Colonic mucosa (tissue), 4 donors: ENCODE measurements at places on chromosomes 5 and 9. TPM values are rescaled to one million over a fixed set of nuclear protein-coding genes. Genes with fewer than 3 reads are reported as not detected.

GRCh38 chr9:31137176-31138160 lies 1247.0 kb upstream of the ACO1 start:
- no peak overlapping the region for H3K4me3 ChIP-seq
- no peaks in the 10 kb centered on the region for H3K4me1 ChIP-seq
- no peaks in the 10 kb centered on the region for H3K27me3 ChIP-seq
- no peaks in the 10 kb centered on the region for H3K36me3 ChIP-seq
- DNase-seq = no peak
- no peak overlapping the region for H3K27ac ChIP-seq

GRCh38 chr5:88890070-88890781 lies 7.2 kb upstream of the MEF2C start:
- H3K27me3 ChIP-seq = no peaks in the 10 kb centered on the region
- H3K4me1 ChIP-seq = no peaks in the 10 kb centered on the region
- H3K27ac ChIP-seq = peak overlapping the region; percentile 46
- peak overlapping the region; percentile 31 for H3K4me3 ChIP-seq
- DNase-seq = no peak

The IL5 gene
- total RNA-seq = not detected

DNA sequence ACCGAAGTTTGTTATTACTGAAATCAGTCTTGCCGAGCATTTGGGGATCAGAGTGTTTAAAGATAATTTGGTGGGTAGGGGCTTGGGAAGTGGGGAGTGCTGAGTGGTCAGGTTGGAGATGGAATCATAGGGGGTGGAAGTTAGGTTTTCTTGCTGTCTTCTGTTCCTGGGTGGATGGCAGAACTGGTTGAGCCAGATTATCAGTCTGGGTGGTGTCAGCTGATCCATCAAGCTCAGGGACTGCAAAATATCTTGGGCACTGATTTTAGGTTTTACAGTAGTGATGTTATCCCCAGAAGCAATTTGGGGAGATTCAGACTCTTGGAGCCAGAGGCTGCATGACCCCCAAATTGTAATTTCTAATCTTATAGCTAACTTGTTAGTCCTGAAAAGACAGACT lies 5.4 kb upstream of the ANKRD31 start:
- H3K27ac ChIP-seq = no peak overlapping the region
- no peak for DNase-seq
- H3K27me3 ChIP-seq = no peaks in the 10 kb centered on the region
- H3K4me3 ChIP-seq = no peak overlapping the region

The CCIN gene
- not detected for total RNA-seq

GRCh38 chr5:179301796-179302195 lies 43.5 kb downstream of the ADAMTS2 start:
- no peaks in the 10 kb centered on the region for H3K36me3 ChIP-seq
- no peak overlapping the region for H3K4me3 ChIP-seq
- H3K4me1 ChIP-seq = no peaks in the 10 kb centered on the region
- no peak for DNase-seq

GRCh38 chr9:36301227-36301626 lies 43.0 kb upstream of the GNE start:
- DNase-seq = no peak
- peaks cover 2% of the 10 kb centered on the region for H3K4me1 ChIP-seq
- no peak overlapping the region for H3K4me3 ChIP-seq
- H3K27me3 ChIP-seq = no peaks in the 10 kb centered on the region

DNA sequence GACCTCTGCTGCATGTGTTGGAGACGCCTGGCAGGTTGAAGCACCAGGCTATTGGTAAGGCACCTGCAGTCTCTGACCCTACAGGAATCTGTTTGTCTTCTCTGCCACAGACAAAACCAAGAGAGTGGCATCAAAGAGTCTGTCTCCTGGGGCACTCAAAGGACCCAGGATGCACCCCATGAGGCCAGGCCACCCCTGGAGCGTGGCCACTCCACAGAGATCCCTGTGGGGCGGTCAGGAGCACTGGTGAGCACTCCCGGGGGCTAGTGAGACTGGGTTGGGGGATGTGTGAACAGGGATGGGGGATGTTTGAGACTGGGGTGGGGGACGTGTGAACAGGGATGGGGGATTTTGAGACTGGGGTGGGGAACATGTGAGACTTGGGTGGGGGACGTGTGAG lies 240.3 kb downstream of the CACNA1B start:
- no peak overlapping the region for H3K4me3 ChIP-seq
- no peaks in the 10 kb centered on the region for H3K27me3 ChIP-seq
- no peak for DNase-seq
- H3K4me1 ChIP-seq = no peaks in the 10 kb centered on the region
- H3K27ac ChIP-seq = no peak overlapping the region

GRCh38 chr5:109688970-109689739 lies 572 bp upstream of the MAN2A1 start:
- peak overlapping the region; percentile 97 for H3K4me3 ChIP-seq
- no peaks in the 10 kb centered on the region for H3K36me3 ChIP-seq
- peak overlapping the region; percentile 99 for H3K27ac ChIP-seq
- DNase-seq = peak; percentile 90
- no peaks in the 10 kb centered on the region for H3K27me3 ChIP-seq
- H3K4me1 ChIP-seq = peaks cover 6% of the 10 kb centered on the region
